Thoracic aorta (tissue), 2 donors: ENCODE measurements at places on chromosomes 3 and 15.

GRCh38 chr3:55816794-55817576 lies 329.9 kb upstream of the WNT5A start:
- H3K4me3 ChIP-seq, result no peak overlapping the region
- H3K36me3 ChIP-seq, result no peaks in the 10 kb centered on the region
- no peaks in the 10 kb centered on the region for H3K4me1 ChIP-seq
- H3K27ac ChIP-seq, result no peak overlapping the region

GRCh38 chr3:188064831-188065493 lies 89.0 kb upstream of the LPP start:
- no peaks in the 10 kb centered on the region for H3K27me3 ChIP-seq
- H3K4me1 ChIP-seq, result peaks cover 25% of the 10 kb centered on the region
- DNase-seq, result no peak
- no peaks in the 10 kb centered on the region for H3K36me3 ChIP-seq
- no peak overlapping the region for H3K27ac ChIP-seq

- peaks cover 74% of the 10 kb centered on the region for H3K4me1 ChIP-seq
- H3K4me3 ChIP-seq, result no peak overlapping the region
- H3K27me3 ChIP-seq, result no peaks in the 10 kb centered on the region
These were observed 34.3 kb downstream of the CRTC3 start for GRCh38 chr15:90564051-90564450.

- peaks cover 20% of the 10 kb centered on the region for H3K4me1 ChIP-seq
- H3K4me3 ChIP-seq, result no peak overlapping the region
- no peak for DNase-seq
- H3K27me3 ChIP-seq, result peaks cover 9% of the 10 kb centered on the region
These were observed 4.1 kb downstream of the CAMK2N2 start for GRCh38 chr3:184257083-184257915.

- no peak for DNase-seq
- H3K4me3 ChIP-seq, result no peak overlapping the region
- H3K36me3 ChIP-seq, result no peaks in the 10 kb centered on the region
- no peaks in the 10 kb centered on the region for H3K4me1 ChIP-seq
These were observed 326.8 kb downstream of the TBL1XR1 start for GRCh38 chr3:176870451-176870850.

GRCh38 chr3:47871389-47871788 lies 68.5 kb downstream of the DHX30 start:
- no peak overlapping the region for H3K27ac ChIP-seq
- DNase-seq, result no peak
- H3K4me1 ChIP-seq, result peaks cover 7% of the 10 kb centered on the region
- no peaks in the 10 kb centered on the region for H3K27me3 ChIP-seq
- H3K4me3 ChIP-seq, result no peak overlapping the region
- H3K36me3 ChIP-seq, result peaks cover 68% of the 10 kb centered on the region

GRCh38 chr15:63832620-63833019 lies 1.1 kb downstream of the HERC1 start:
- peaks cover 19% of the 10 kb centered on the region for H3K4me1 ChIP-seq
- peak overlapping the region; percentile 79 for H3K4me3 ChIP-seq
- no peak for DNase-seq
- no peaks in the 10 kb centered on the region for H3K27me3 ChIP-seq

- no peak overlapping the region for H3K27ac ChIP-seq
- no peak for DNase-seq
- H3K4me3 ChIP-seq, result no peak overlapping the region
These were observed 16.8 kb upstream of the TGM5 start for GRCh38 chr15:43283526-43283925.

GRCh38 chr3:197289726-197290125 lies 8.7 kb downstream of the DLG1 start:
- no peaks in the 10 kb centered on the region for H3K27me3 ChIP-seq
- no peaks in the 10 kb centered on the region for H3K4me1 ChIP-seq
- no peak overlapping the region for H3K27ac ChIP-seq
- H3K4me3 ChIP-seq, result no peak overlapping the region
- DNase-seq, result no peak
- H3K36me3 ChIP-seq, result no peaks in the 10 kb centered on the region
